ENCODE measurements at places on chromosomes 3 and 15.
A peak's percentile ranks its signal among the peaks of the same experiment; 100 is the strongest.

DNA sequence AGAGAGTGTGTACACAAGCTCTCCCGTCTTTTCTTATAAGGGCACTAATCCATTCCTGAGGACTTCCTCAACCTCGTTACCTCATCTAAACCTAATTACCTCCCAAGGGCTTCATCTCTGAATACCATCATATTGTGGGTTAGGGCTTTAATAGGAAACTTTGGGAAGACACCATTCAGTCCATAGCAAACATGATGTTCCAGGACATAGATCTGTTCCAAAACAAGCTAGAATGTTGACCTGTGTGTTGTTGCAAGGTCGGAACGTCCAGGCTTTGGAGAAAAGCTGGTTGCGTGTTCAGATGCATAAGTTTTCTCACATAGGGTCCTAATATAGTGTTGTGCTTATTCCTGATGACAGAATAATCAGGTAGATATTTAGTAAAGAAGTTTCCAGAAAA is 9.7 kb upstream of the TMEM87A start:
- H3K36me3 ChIP-seq = peaks cover 21% of the 10 kb centered on the region
- H3K27me3 ChIP-seq = no peaks in the 10 kb centered on the region
- H3K4me3 ChIP-seq = no peak overlapping the region
- no peak for DNase-seq
- H3K27ac ChIP-seq = no peak overlapping the region

GRCh38 chr15:39250001-39250400 is 330.9 kb upstream of the THBS1 start:
- peaks cover 8% of the 10 kb centered on the region for H3K27me3 ChIP-seq
- H3K36me3 ChIP-seq = no peaks in the 10 kb centered on the region
- no peak overlapping the region for H3K27ac ChIP-seq
- DNase-seq = no peak

- peaks cover 23% of the 10 kb centered on the region for H3K36me3 ChIP-seq
- H3K27ac ChIP-seq = peak overlapping the region; percentile 92
- H3K4me1 ChIP-seq = peaks cover 44% of the 10 kb centered on the region
- H3K4me3 ChIP-seq = peak overlapping the region; percentile 88
- no peaks in the 10 kb centered on the region for H3K27me3 ChIP-seq
- DNase-seq = no peak
These were observed 467 bp downstream of the PIF1 start for GRCh38 chr15:64824929-64825430.

GRCh38 chr3:131526801-131527347 is 24.1 kb upstream of the MRPL3 start:
- peaks cover 38% of the 10 kb centered on the region for H3K27me3 ChIP-seq
- H3K27ac ChIP-seq = no peak overlapping the region
- H3K36me3 ChIP-seq = no peaks in the 10 kb centered on the region
- DNase-seq = peak; percentile 28
- no peaks in the 10 kb centered on the region for H3K4me1 ChIP-seq
- no peak overlapping the region for H3K4me3 ChIP-seq

DNA sequence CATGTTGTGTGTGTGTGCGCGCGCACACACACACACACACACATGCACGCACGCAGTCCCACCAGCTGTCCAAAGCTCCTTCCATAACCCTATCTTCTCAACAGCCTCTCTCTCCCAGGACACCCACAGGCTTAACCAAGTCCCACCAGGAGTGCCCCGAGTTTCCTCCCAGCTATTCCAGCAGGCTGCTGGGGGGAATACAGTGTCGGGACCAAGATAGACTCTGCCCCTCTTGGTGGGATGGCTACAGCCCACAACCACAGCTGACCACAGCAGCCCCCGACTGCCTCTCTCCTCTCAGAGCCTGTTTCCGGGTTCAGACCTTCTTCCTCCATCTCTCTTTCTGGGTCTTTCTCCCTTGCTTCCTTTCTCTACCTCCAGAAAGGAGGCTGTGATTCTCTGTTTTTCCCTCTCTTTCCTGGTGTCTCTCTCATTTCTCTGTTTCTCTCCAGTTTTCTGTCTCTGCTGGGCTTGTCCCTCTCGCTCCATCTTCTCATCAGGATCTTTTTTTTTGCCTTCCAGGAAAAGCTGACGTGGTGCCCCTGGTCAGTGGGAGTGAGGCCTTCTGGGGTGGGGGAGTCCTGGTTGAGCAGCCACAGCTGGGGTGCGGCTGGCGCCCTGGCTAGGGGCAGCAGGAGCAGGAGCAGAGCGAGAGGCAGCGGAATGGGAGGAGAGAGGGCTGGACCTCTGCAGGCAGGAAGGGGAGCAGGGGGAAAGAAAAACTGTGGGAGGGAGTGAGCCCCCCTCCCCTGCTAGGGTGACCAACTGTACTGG is 3.3 kb upstream of the ISLR start:
- DNase-seq = no peak
- peaks cover 4% of the 10 kb centered on the region for H3K27me3 ChIP-seq
- no peak overlapping the region for H3K27ac ChIP-seq
- no peaks in the 10 kb centered on the region for H3K4me1 ChIP-seq
- H3K36me3 ChIP-seq = no peaks in the 10 kb centered on the region

DNA sequence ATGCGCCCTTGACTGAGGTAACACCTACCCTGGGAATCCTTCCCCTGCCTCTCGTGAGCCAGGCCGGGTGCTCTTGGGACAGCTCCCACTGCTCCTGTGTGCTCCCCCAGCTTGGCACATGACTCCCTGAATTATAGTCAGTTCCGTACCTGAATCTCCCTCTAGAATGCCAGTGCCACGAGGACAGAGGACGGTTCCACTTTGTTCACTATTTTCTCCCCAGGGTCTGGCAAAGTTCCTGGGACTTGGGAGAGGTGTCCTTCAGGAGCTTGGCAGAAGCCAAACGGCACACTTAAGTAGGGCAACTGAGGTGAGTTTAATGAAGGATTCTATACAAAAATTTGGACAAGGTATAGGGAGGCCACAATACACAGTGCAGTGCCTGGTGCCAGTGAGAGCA is 9.8 kb downstream of the CCR5AS start:
- no peak overlapping the region for H3K4me3 ChIP-seq
- peaks cover 11% of the 10 kb centered on the region for H3K4me1 ChIP-seq
- no peak for DNase-seq

DNA sequence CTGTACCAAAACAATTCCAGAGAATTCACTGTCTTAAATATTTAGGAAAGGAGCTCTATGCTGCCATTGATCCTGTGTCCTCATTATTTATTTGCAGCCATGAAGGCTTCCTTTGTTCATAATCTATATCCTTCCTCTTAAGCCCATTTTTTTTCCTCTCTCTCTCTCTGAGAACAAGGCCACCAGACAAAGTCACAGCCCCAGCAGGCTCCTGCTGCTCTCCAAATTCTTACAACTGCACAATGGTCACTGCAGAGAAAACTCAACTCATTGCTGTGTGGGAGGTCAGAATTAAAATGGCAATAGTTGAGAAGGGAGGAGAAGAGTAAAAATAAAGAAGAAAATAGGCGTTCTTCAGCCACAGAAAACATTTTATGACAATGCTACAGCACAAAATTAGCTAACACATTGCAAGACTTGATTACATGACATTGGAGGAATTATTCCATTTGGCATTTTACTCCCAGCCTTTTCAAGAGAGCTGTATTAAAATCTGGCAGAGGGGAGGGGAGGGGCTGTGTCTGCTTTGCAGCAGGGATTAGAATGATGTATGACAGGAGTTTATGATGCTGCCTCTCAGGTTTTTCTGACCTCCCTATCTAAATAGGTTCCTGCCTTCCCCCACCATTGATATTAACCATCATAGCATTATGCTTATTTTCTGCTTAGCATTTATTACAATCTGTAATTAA is 399.7 kb upstream of the THBS1 start:
- no peak overlapping the region for H3K4me3 ChIP-seq
- no peak for DNase-seq
- no peaks in the 10 kb centered on the region for H3K4me1 ChIP-seq
- no peaks in the 10 kb centered on the region for H3K36me3 ChIP-seq
- H3K27ac ChIP-seq = no peak overlapping the region

- no peak overlapping the region for H3K27ac ChIP-seq
- H3K4me1 ChIP-seq = no peaks in the 10 kb centered on the region
- peaks cover 37% of the 10 kb centered on the region for H3K27me3 ChIP-seq
- no peak overlapping the region for H3K4me3 ChIP-seq
These were observed 65.1 kb upstream of the LCTL start for GRCh38 chr15:66630801-66631351.

DNA sequence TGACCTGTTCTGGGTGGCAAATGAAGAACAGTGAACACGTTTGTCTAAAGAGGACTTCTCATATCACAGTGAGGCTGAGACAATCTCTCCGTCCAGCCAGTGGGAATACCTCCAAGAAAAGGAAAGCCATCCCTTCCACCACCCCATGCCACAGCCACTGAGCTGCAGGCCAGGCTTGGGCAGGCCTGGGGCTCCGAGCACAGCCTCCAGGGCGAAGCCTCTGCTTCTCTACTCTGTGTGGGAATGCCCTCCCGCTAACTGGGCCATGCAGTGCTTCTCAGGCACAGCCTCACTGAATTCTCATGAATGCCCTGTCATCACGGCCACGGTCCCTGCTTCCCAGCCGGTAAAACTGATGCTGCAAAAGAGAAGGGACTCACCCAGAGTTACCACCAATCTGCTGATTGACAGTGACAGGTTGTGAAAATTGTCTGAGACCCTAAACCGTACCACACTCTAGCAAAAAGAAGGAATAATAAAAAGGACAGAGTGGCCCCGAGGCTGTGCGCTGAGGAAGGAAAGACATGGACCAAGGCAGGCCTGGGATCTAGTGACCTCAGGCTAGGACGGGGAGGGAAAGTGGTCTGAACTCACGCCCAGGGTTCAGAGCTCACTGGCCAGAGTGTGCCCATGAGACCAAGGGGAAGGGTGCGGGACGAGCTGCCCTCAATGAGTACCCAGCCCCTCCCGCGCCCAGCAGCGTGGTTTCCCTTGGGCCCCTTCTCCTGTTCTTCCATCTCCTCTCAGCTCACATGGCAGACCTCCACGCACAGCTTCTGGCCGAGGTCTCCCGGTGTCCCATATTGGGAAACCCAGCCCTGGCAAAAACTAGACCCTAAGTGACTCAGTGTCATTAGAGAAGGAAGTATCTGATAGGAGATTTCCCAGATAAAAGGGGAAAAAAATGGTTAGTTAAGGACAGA is 52.8 kb downstream of the DHX30 start:
- no peak overlapping the region for H3K27ac ChIP-seq
- no peaks in the 10 kb centered on the region for H3K27me3 ChIP-seq
- peaks cover 18% of the 10 kb centered on the region for H3K36me3 ChIP-seq
- DNase-seq = no peak

GRCh38 chr15:88204584-88204983 is 52.0 kb downstream of the NTRK3 start:
- H3K36me3 ChIP-seq = no peaks in the 10 kb centered on the region
- peaks cover 10% of the 10 kb centered on the region for H3K27me3 ChIP-seq
- DNase-seq = no peak
- H3K4me1 ChIP-seq = no peaks in the 10 kb centered on the region
- H3K27ac ChIP-seq = no peak overlapping the region
- no peak overlapping the region for H3K4me3 ChIP-seq

- H3K4me1 ChIP-seq = peaks cover 38% of the 10 kb centered on the region
- H3K27me3 ChIP-seq = no peaks in the 10 kb centered on the region
- peaks cover 2% of the 10 kb centered on the region for H3K36me3 ChIP-seq
- peak overlapping the region; percentile 100 for H3K27ac ChIP-seq
- DNase-seq = no peak
- H3K4me3 ChIP-seq = peak overlapping the region; percentile 89
These were observed 252 bp downstream of the SIN3A start for GRCh38 chr15:75451202-75451673.

DNA sequence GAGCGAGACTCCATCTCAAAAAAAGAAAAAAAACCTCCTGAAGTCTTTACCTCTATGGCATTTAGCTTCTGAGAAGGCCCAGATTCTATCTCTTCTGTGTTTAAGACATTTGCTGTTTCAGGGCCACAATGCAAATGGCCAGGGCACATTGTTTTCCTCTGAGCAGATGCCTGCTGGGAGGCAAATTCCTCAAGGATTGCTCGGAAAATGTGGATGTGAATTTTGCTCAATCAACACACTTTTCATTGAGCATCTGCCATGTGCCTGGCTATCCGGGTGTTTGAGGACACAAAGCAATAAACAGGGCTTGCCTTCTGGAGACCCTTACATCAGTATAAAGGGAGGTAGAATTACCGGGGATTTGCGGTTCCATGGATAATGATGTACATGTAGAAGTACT is 20.0 kb downstream of the TRIM71 start:
- no peaks in the 10 kb centered on the region for H3K36me3 ChIP-seq
- no peak for DNase-seq
- H3K27me3 ChIP-seq = peaks cover 34% of the 10 kb centered on the region

- H3K4me3 ChIP-seq = no peak overlapping the region
- no peak for DNase-seq
These were observed 37.1 kb upstream of the HDC start for GRCh38 chr15:50302581-50302980.

DNA sequence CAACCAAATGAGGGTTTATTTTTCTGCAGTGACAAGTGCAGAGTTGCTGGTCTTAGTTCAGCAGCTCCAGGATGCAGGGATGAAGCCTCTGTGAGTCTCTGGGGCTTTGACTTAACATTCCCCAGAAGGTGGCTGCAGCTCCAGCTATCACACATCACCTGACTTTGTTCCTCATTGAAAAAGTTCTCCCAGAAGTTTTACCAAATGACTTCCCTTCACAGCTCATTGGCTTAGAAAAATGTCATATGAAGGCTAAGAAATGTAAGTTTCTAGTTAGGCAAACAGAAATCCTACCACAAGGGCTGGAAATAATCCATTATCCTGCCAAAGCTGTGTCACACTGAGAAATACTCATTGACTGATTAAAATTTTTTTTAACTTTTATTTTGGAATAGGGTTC is 184.9 kb downstream of the MINAR1 start:
- no peaks in the 10 kb centered on the region for H3K4me1 ChIP-seq
- H3K27me3 ChIP-seq = no peaks in the 10 kb centered on the region
- no peak overlapping the region for H3K27ac ChIP-seq
- H3K4me3 ChIP-seq = no peak overlapping the region

DNA sequence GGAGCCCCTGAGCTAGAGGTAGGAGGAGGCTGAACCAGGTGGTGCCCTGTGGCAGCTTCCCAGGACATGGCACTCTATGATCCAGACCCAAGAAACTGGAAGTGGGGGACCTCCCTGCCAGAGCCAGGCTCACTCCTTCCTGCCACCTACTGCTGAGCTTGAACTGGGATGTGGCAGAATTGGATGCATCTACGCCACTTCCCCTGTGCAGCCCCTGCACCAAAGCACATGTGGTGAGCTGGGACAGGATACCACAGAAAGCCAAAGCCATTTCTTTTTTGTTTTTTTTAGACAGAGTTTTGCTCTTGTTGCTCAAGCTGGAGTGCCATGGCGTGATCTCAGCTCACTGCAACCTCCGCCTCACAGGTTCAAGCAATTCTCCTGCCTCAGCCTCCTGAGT is 518.0 kb upstream of the PPP2R3A start:
- no peaks in the 10 kb centered on the region for H3K27me3 ChIP-seq
- no peak overlapping the region for H3K27ac ChIP-seq
- no peak for DNase-seq
- no peaks in the 10 kb centered on the region for H3K4me1 ChIP-seq

DNA sequence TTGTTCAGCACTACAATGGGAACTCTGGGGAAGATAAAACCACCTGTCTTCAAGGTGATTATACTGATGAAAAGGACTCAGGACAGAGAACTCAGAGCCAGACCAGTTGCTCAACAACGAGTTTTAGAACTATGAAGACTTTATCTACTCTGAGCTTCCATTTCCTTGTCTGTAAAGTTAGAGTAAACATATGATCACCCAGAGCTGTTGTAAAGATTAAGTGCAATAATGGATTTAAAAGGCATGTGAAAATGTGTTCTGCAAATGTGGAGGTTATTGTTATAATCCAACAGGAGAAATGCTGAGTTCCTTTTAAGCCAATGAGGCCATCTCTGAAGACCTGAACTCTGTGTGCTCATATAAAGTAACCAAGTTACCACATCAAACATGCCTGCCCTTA is 139.7 kb upstream of the CMC1 start:
- no peaks in the 10 kb centered on the region for H3K36me3 ChIP-seq
- H3K27ac ChIP-seq = no peak overlapping the region
- no peak overlapping the region for H3K4me3 ChIP-seq
- no peaks in the 10 kb centered on the region for H3K4me1 ChIP-seq
- peaks cover 4% of the 10 kb centered on the region for H3K27me3 ChIP-seq
